ENCODE measurements at places on chromosomes 13 and 19. TPM values are rescaled to one million over a fixed set of nuclear protein-coding genes. Genes with fewer than 3 reads are reported as not detected.
A peak's percentile ranks its signal among the peaks of the same experiment; 100 is the strongest.

WDR87 gene
- not detected for total RNA-seq

AP1M2 gene
- total RNA-seq = 74.1 TPM

LHFPL6 gene
- 59.2 TPM for total RNA-seq

NCR1 gene
- 0.91 TPM for total RNA-seq

KIR2DL4 gene
- total RNA-seq = 0.25 TPM

GRCh38 chr19:14167576-14168138 is 31.3 kb upstream of the ASF1B start:
- no peaks in the 10 kb centered on the region for H3K4me1 ChIP-seq
- no peak overlapping the region for H3K4me3 ChIP-seq
- DNase-seq = peak; percentile 66
- H3K27me3 ChIP-seq = no peaks in the 10 kb centered on the region
- H3K27ac ChIP-seq = no peak overlapping the region

GRCh38 chr13:110433014-110433413 is 125.9 kb downstream of the COL4A2 start:
- peaks cover 51% of the 10 kb centered on the region for H3K36me3 ChIP-seq
- H3K27ac ChIP-seq = no peak overlapping the region
- no peak overlapping the region for H3K4me3 ChIP-seq

DNA sequence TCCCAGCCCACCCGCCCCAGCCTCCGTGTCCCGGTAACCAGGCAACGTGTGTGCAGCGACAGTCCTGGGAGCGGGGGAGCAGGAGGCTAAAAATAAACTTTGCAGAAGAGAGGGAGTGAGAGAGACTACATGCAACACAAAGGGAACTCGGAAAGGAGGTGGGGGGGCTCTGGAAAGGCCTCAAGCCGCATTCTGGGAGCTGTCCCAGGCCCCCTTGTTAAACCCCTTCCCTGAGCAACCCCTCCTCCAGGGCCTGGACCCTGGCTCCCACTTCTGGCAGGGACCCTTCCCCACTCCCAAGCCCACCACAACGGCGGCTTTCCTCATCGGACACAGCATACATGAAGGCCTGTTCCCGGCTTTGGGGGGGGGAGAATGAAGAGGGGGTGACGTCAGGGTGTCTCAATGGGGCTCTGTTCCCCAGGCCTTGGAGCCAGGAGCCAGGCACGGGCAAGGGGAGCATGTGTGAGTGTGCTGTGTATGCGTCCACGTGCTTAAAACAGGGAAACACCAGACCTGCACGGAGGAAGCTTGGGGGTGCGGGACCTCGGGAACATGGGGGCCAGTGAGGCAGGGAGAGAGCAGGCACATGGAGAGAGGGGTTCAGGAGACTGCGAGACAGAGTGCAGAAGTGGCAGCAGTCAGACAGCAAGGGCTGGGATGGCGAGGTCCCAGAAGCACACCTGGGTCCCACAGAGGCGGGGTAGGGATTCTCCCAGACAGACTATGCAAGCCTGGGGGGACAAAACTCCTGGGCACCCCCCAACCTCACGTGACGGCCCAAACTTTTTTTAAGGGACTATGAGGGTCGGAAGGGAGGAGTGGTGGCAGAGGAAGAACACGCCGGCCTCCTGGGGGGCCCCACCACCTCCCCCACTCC is 2.3 kb downstream of the ERF start:
- peak; percentile 80 for DNase-seq
- H3K27ac ChIP-seq = peak overlapping the region; percentile 91
- H3K4me1 ChIP-seq = peaks cover 20% of the 10 kb centered on the region
- peak overlapping the region; percentile 73 for H3K4me3 ChIP-seq
- no peaks in the 10 kb centered on the region for H3K27me3 ChIP-seq
- H3K36me3 ChIP-seq = no peaks in the 10 kb centered on the region

DNA sequence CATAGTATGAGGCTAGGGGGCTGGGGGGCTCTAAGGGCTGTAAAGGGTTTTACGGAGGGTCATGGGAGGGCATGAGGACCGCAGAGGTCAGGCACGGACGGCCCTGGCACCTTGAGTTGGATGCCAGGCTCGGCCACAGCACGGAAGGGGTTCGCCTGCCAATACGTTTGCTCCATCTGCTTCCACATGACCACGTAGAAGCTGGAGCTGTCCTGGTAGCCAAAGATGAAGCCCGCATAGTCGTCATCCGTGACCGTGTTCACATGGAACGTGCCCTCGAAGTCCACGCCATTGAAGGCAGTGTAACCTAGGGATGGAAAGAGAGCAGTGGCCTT is 6.4 kb downstream of the COMP start:
- H3K27me3 ChIP-seq = peaks cover 19% of the 10 kb centered on the region
- no peaks in the 10 kb centered on the region for H3K4me1 ChIP-seq
- no peak overlapping the region for H3K27ac ChIP-seq
- no peak for DNase-seq
- no peaks in the 10 kb centered on the region for H3K36me3 ChIP-seq

DNA sequence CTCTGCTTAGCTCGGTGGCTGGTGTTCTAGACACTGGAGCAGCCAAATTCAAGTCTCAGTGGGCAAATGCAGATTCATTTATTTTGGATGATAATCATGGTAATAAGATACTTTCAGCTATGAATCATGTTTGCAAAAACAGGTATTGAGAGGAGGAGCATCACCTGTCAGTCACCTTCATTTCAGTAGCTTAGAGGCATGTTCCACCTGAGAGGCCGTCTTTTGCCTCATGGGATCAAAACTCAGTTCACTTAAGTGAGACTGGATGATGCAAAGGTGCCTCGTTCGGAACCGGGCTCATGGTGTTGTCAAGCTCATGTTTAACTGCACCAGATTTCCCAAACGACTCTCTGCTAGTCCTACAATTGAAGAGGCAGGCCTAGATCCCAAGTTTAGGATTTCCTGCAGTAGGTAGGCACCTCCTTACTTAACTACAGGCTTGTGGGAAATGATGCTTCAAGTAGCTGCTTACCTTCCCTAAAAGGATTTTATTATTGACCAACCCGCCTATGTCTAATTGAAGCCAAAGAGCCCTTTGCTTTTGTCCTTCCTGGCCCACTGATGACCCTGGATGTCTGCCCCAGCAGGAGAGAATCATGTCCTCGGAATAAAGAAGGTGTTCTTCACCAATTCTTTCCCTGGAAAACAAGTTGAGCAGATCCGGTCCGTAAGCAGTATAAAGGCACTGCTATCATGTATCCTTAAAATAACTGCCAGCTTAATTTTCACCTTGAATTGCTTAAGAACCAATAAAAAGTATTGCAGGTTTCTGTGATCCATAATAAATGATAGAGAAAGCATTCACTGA is 60.0 kb downstream of the ZAR1L start:
- no peak for DNase-seq
- H3K27me3 ChIP-seq = no peaks in the 10 kb centered on the region

- peaks cover 2% of the 10 kb centered on the region for H3K4me1 ChIP-seq
- peak; percentile 79 for DNase-seq
- no peaks in the 10 kb centered on the region for H3K36me3 ChIP-seq
- H3K27ac ChIP-seq = no peak within 1 kb of the TSS
- H3K27me3 ChIP-seq = no peaks in the 10 kb centered on the region
These were observed at the start of gene CLIP3 for GRCh38 chr19:36032251-36033104. TSS of gene CLIP3 (minus strand) at chr19:36032873. CDS start at chr19:36032357, 516 bp downstream.

DNA sequence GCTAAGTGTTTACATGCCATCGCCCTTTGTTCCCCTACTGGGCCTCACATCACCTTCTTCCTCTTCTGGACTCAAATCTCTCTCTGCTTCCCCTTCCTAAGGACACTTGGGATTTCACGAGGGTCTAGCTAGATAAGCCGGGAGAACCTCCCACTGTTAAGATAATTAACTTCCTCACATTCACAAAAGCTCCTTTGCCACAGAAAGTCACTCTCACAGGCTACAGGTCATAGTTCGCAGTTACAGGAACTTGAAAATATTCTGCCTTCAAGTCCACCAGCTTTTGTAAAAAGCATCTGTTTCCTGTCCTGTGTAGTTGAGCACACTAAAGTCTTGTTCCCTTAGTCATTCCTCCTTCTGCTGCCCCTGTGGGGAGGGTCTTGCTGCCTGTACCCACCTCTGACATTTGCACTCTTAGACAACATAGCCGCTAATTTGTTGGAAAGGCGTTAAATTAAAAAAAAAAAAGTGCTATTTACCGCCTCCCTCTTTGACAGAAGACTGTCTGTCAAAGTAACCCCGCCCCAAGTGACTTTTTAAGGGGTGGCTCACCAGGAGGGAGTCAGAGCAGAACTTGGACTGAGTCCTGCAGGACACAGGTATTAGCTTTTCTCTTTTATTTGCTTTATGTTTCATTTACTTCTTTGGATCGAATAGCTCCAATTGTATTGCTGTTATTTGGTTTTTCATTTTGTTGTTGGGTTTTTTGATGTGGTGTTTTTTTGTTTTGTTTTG is 26.8 kb upstream of the CEACAM21 start:
- no peaks in the 10 kb centered on the region for H3K36me3 ChIP-seq
- DNase-seq = no peak
- no peaks in the 10 kb centered on the region for H3K27me3 ChIP-seq
- peaks cover 2% of the 10 kb centered on the region for H3K4me1 ChIP-seq

GRCh38 chr19:38351865-38352395 is 16.3 kb downstream of the CATSPERG start:
- no peak overlapping the region for H3K4me3 ChIP-seq
- no peaks in the 10 kb centered on the region for H3K4me1 ChIP-seq
- H3K27me3 ChIP-seq = no peaks in the 10 kb centered on the region
- no peak for DNase-seq
- H3K27ac ChIP-seq = no peak overlapping the region

DNA sequence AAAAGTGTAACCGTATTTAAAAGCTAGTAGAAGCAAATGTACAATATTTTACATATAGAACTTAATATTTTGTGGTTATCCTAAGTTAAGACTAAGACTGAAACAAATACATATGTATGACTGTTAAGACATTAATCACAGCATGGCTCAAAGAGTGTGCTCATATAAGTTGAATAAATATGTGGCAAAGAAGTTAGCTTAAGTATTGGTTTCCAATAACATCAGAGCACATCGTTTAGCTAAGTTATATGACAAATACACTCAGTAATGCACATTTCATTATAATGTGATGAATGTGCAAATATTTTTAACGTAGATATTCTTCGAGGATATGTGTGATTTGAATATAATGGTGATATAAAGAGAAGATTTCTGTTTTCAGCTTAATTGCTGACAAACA is 253.8 kb downstream of the SLITRK5 start:
- no peaks in the 10 kb centered on the region for H3K27me3 ChIP-seq
- no peak for DNase-seq
- no peak overlapping the region for H3K27ac ChIP-seq
- no peaks in the 10 kb centered on the region for H3K4me1 ChIP-seq

DNA sequence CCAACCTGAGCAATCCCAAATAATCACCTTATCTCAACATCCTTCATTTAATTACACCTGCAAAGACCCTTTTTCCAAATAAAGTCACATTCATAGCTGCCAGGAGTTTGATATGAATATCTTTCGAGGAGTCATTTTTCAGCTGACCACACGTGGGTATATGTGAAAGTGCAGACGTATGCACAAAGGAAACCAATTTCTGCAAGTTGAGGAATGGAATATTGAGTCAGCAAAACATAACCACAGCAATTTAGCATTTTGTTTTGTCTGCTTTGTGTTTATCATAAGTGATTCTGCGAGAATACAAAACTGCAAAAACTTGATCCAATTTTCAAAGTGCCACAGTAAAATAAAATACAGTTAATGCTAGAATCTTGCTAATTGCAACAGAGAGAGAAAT is 295.9 kb downstream of the SUCLA2 start:
- H3K27me3 ChIP-seq = no peaks in the 10 kb centered on the region
- no peak overlapping the region for H3K27ac ChIP-seq
- no peak overlapping the region for H3K4me3 ChIP-seq

- DNase-seq = peak; percentile 3
- H3K4me1 ChIP-seq = no peaks in the 10 kb centered on the region
- H3K27ac ChIP-seq = no peak overlapping the region
- H3K4me3 ChIP-seq = no peak overlapping the region
- H3K27me3 ChIP-seq = peaks cover 3% of the 10 kb centered on the region
These were observed 4.4 kb upstream of the NLRP12 start for GRCh38 chr19:53828531-53828930.
